ENCODE measurements at places on chromosomes 5 and 9. TPM values are rescaled to one million over a fixed set of nuclear protein-coding genes. Genes with fewer than 3 reads are reported as not detected.

SHC3 gene
- total RNA-seq: 1.3 TPM

PSIP1 gene
- 57.0 TPM for total RNA-seq

FGF10 gene
- total RNA-seq: 13.5 TPM

PCDHB9 gene
- total RNA-seq: 3.9 TPM

BAAT gene
- not detected for total RNA-seq

STK32A gene
- 5.8 TPM for total RNA-seq

TMEM215 gene
- not detected for total RNA-seq

KYAT1 gene
- total RNA-seq: 12.1 TPM

SPATA31D4 gene
- not detected for total RNA-seq

PURA gene
- 37.4 TPM for total RNA-seq

FAF2 gene
- 33.6 TPM for total RNA-seq

All from thyroid gland (tissue), 4 donors.